MCF 10A (cell line): ENCODE measurements at places on chromosomes 5 and 9.

- DNase-seq = no peak
These were observed 35.6 kb upstream of the SEMA4D start for GRCh38 chr9:89533411-89534095.

DNA sequence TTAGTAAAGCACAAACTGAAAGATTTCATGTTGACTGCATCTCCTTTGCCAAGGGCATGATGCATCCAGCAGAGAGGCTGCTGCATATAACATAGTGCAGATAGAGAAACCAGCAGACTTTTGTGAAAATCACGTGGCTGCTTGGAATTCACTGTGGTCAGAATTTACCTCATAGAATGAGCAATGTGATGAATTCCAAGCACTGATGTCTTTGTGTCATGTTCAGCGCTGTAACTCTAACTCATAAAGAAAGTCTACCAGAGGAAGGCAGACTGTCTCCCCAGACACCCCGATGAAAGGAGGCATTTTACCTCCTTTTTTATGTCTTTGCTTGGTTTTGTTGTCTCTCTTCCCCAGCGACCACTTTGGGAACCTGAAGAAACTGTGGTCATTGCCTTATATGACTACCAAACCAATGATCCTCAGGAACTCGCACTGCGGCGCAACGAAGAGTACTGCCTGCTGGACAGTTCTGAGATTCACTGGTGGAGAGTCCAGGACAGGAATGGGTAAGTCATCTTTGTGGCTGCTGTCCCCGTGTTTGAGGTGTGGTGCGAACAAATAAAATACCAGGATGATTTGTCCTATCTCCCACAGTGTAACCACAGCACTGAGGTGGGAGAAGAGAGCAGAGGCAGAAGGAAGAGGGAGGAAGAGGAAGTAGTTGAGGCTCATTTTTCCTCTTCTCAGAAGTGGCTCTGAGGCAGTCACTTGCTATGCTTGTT is 42.0 kb downstream of the ITK start:
- peak; percentile 31 for DNase-seq

DNA sequence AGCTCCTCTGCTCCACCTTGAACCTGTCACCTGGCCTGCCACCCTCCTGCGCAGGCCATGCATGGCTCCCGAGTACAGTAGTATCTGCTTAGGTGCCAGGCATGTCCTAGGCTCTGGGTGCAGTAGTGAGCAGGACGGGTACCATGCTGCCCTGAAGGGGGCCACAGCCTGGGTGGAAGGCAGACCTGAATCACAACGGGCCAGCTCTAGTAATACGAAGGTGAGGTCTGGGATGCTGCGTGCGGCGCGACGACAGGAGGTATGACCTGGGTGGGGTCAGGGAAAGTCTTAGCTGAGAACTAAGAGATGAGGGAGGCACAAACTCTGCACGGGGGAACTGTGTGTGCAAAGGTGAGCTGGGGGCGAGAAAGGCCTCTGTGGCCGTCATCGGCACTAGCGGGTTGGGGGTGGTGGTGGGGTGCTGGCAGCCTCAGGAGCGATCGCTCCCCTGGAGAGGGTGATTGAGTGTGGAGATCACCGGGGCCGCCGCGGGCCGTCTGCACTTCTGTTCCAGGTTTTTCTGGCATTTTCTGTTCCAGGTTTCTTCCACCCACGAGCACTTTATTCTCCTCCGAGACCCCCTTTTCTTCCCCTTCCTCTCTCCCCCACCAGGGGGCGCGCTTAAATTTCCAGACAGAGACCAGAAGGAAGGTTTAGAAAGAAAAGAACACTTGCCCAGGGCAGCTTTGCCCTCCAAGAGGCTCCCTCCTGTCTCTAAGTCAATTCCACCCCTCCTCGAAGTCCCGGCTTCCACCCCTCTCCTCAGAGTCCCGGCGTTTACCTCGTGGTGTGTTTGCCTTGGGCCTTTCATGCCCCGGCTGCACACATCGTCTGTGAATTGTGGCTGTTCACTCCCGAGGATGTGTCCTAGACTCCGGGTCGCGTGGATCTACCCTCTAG is 15.1 kb downstream of the PDLIM4 start:
- DNase-seq = peak; percentile 68

DNA sequence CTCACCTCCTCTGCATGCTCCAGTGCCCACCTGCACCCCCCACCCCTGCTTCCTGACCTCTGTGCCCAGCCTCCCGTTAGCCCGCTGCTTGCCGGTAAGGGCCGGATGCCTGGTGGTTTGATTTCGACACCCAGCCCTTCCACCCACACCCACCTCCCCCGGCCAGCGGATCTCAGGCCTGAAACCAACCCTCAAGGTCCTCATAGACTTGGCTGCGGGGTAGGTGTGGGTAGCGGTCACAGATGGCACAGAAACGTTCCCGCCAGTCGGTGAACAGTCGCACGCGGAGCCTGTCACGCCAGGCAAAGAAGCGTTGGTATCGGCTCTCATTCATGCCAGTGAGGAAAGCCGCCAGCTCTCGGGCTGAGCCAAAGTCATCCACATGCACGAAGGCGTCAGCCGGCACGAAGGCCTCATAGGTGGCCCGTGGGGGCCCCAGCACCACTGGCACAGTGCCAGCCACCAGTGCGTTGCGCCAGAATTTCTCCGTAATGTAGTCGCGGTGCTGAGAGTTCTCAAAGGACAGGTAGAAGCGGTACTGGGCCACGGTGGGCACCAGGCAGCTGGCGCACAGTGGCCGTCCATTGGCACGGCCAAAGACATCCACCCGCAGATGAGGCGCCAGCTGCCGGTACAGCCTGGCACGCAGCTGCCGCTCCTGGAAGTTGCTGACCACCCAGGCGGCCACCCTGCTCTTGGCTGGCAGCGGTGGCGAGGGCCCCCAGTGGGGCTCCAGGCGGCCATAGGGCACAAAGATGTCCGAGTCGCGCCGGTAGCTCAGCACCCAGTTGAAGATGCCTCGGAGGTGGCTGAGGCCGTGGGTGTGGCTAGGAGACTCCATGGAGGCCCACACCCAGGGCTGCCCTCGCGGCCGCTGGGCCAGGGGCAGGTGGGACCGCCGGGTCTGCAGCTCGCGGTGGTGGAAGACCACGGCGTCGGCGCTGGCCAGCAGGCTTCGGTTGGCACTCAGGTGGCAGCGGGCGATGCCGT is 1.1 kb downstream of the FUT7 start:
- DNase-seq = no peak

DNA sequence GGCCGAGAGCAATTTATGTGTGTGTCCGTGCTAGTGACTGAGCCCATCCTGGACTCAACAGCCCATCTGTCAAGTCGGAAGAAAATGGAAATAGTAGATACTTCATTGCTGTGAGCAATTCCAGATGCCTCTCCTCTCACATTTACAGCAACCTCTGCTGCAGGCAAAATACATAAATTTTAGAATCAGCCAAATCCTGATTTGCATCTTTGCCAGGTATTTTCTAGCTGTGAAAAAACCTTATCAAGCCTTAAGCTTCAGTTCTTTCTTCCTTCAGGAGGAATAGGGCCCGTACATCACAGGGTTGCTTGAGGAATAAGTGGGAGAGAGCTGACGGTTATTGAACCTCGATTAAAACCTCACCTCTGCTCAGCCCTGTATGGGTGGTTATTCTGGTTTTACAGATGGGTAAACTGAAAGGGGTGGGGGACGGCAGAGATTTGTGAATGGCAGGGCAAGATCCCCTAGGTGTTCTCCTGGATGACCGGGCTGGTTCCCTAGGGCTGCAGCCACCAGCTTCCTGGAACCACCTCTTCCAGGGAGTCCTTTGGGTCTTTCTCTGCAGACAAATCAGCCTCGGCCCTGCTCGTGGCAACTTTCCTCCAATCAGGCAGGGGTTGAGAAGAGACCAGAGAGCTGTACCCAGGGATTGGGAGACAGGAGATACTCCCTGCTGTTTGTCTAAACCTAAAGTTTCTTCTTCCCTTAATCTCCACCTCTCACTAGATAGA is 5.3 kb upstream of the MSX2 start:
- no peak for DNase-seq

- no peak for DNase-seq
These were observed 2.9 kb downstream of the SLC6A18 start for GRCh38 chr5:1228120-1228519.

GRCh38 chr9:92328225-92328624 is 2.5 kb downstream of the CENPP start:
- peak; percentile 51 for DNase-seq

DNA sequence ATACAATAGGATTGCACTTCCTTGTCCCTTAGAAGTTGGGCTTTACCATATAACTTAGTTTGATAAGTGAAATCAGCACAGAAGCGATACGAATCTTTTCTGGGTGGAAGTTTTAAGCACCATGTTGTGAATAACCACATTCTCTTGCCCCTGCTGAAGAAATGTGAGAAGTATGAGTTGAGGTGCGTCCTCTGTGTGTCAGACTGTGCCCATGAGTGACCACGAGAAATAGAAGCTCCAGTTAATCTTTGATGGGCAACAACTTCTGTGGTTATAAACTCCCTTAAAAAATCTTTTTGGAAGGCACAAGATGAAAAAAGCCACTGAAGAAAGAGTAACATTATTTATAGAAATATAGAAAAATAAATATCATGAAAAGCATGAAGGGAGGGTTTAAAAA is 668.2 kb downstream of the DTWD2 start:
- DNase-seq = no peak

- no peak for DNase-seq
These were observed 38.6 kb downstream of the EXOSC2 start for GRCh38 chr9:130732136-130732535.

DNA sequence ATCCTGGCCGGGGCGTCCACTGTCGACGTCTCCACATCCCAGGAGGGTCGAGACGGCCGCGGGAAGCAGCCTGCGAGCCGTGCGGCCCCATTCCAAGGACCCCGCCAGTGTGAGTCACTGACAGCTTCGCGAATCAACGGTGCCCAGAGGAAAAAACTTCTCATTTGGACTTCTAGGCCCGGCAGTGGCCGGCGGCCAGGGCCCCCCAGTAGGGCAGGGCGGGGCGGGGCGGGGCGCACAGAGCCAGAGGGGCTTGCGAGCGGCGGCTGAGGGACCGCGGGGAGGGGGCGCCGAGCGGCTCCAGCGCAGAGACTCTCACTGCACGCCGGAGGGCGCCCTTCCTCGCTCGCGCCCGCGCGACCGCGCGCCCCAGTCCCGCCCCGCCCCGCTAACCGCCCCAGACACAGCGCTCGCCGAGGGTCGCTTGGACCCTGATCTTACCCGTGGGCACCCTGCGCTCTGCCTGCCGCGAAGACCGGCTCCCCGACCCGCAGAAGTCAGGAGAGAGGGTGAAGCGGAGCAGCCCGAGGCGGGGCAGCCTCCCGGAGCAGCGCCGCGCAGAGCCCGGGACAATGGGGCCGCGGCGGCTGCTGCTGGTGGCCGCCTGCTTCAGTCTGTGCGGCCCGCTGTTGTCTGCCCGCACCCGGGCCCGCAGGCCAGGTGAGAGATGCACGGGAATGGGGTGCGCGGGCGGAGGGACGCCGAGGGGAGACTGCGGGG is at the start of gene F2R:
TSS of gene F2R (plus strand) at position 391 of the 720 bp plus-strand sequence. CDS start at position 573, 182 bp downstream.
- DNase-seq = peak; percentile 57

DNA sequence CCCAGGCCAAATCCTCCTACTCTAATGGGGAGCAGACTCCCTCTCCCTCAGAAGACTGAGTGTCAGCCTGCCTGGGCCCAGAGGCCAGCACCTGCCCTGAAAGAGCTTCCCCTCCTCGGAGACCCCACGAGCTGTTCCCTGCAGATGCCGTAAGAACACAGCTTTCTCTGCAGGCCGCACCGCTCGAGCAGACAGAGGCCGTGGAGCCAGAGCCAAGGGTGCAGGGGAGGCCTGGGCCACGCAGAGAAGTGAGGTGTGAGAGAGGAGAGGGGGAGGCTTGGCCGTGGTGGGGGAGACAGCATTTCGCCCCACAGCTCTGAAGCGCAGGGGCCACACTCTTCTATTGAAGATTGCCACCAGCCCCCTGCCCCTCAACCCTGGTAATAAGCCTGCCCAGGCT is 62.8 kb upstream of the GARNL3 start:
- no peak for DNase-seq

DNA sequence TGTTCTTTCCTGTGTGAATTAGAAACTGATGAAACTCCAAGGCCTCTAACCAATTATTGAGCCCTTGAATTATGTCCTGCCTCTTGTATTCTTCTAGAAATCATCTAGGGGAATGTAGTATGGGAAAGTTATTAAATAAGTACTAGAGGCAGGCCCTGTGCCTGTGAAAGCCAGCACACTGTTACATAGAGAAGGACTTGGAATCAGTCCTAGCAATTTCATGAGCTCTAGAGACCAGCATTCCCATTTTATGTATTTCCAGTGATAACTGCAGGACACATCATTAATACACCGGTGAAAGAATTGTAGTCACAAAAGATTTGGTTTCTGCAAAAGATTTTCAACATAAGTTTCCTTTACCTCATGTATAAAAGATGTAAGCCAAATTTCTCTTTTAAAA is 168.5 kb upstream of the VLDLR start:
- DNase-seq = no peak

DNA sequence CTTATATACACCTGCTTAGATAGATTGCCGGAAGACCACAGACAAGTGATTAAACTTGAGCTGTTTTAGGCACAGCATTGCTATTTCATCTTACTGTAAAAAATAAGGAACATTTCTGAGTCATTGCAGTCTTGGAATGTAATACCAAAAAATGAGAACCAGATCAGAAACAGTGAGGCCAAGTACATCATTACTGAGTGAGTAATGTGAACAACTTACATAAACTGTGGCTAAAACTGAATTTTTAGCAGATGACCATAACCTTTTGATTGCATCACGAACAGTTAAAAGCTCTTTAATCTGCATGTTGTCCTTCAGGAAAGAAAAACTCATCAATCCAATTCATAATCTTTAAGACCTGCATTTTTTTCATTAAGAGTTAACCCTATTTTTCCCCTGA is 157.1 kb upstream of the FGF10 start:
- DNase-seq = peak; percentile 78

- DNase-seq = peak; percentile 92
These were observed 16.0 kb downstream of the ZNF462 start for GRCh38 chr9:106878934-106879333.

DNA sequence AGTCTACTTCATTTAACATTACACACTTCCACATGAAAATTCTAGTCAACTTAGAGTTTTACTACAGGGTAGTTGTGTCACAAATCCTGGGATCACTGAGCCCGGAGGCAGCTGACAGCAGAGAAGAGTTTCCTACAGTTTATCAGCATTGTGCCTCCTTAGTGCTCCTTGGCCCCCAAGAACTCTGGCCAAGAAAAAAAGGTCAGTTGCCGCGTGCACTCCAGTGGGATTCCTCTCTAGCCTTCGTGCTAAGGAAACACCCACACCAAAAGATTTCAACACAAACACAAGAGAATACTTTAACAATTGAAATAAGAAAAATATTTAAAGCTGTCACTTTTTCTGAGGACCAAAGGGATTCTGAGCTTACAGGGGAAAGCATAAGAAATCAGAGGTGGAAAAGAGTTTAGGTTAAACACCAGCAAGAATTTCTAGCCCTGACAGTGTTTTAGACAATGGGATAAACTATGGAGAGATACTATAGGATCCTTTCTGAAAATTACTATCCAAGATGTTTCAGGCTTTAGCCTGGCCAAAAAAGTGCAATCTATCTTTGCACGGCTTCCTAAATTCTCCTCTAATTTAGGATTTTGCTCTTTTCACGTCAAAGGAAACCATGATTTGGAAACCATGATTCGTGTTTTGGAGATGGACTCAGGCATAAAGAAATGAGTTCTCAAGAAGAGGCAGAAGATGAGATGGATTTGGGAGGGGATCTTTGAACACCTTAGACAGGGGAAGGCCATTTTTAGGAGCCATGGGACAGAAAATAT is 606.8 kb downstream of the RAB3C start:
- DNase-seq = no peak

GRCh38 chr5:73950912-73951430 is 325.0 kb downstream of the ARHGEF28 start:
- DNase-seq = no peak

GRCh38 chr5:73496984-73497457 is 1.2 kb upstream of the BTF3 start:
- DNase-seq = peak; percentile 77
